ENCODE measurements at places on chromosomes 7 and 10. TPM values are rescaled to one million over a fixed set of nuclear protein-coding genes. Genes with fewer than 3 reads are reported as not detected.
A peak's percentile ranks its signal among the peaks of the same experiment; 100 is the strongest.

DNA sequence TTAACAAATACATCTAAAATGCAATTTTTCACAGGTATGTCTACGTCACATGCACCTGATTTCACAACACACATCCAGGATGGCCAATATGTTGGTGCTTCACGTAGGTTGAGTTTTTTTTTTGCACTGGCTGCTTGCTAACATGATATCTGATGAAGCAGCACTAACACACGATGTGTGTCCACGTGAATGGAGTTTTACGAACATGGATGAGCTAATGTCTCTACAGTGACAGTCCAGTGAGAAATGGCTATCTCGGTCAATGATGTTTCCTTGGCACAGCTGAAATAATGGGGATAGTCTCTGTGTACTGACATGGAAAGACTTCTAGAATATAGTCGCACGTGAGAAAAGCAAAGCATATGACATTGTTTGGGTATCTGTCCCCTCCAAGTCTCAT is 563.9 kb upstream of the ADARB2 start:
- DNase-seq, result no peak

DNA sequence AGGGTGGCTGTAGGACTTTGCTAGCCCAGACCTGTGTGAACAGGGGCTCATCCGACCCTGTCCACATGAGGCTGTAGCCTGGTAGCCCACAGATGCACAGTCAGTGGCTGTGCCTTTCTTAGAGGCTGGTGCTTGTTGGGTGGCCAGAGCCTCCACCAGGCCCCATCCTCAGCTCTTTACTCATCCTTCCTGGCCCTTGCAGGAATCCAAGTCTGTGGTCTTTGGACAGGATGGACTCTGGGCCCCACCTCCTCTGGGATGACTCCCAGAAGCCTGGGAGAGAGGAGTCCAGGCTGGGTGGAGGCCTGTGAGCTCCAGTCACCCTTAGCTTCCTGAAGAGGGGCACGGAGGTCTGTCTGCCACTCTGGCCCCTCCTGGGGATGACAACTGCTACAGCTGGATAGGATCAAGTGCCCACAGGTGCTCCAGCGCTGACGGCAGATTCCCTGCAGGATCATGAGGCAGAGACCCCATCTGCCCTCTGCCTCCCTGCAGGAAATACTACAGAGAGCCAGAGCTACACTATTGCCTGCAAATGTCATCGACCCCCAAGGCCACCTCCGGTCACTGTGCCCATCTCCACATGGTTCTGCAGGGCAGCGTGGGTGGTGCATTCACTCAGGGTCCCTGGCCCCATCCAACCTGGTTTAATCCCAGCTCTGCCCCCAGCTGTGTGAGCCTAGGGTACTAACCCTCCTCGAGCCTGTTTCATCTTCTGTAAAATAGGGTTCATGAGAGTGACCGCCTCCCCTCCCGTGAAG is 114.5 kb downstream of the PTPN20 start:
- no peak for DNase-seq

DNA sequence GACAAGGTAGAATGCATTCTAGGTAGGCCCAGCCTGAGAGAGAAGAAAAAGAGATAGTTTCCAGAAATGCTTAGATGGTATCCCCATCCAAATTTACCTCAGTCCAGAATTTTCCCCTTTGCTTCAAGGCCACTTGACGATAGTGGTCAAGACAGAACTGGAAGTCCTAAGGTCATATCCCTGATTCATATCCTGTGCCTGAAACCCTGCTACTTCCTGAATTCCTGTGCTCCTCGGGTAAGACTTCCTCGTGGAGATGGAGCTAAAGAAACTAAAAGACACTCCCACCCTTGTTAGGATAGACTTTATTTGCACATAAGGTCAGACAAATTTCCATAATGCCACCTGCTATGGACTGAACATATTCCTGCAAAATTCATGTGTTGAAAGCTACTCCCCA is 175.9 kb downstream of the EVX1 start:
- no peak for DNase-seq

DNA sequence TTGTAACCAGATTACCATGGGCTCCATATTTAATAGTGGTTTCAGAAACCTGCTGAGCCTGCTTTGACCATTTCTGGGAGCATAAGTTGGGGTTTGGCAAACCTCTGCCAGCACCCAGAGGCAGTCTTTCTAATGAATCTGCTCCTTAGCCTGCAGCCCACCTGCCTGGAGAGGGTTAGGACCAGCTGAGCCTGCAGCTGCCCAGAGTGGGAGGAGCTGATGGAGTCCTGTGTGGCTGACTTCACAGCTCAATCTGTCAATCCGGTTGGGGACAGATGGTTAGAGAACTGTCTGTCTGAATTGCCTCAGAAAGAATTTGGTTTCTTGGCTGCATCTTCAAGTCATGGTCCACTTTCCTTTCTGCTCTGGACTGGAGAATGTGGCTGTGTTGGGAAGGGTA is 444.6 kb downstream of the NRG3 start:
- no peak for DNase-seq

- DNase-seq, result no peak
These were observed 82.6 kb downstream of the CPEB3 start for GRCh38 chr10:92208157-92208720.

DNA sequence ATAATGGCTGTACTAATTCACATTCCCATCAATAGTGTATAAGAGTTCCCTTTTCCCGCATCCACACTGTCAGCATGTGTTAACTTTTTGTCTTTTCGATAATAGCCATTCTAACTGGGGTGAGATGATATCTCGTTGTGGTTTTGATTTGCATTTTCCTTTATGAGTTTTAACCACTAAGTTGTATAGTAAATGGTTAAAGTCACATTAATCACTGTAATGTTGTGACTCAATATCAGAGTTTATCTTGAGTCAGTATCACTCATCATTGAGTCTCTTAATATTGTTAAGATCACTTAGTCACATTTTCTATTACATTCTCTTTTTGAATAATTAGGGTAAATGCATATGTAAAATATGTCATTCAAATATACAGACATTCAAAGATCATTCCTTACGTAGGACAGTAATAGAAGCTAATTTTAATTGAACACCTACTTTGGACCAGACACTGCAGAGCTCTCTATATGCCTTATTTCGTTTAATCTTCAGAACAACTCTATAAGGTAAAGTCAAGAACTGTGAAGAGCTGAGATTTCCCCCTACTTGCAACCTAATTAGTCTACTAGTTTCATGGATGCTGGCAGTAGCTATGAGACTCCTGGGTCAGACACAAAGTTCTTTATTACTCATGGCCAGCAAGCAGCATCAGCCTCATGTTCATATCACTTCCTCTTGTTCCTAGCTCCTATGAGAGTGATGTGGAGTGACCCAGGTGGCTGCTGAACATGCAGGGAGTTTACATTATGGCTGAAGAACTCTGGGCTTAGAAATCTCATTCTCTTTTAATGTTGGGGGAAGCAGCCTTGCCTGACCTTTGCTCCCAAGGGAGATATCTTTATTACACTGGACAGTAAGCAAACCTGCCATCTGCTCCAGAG is 30.5 kb downstream of the CREB5 start:
- DNase-seq, result peak; percentile 1

- DNase-seq, result no peak
These were observed 207.7 kb upstream of the TEX47 start for GRCh38 chr7:89002981-89003956.

DNA sequence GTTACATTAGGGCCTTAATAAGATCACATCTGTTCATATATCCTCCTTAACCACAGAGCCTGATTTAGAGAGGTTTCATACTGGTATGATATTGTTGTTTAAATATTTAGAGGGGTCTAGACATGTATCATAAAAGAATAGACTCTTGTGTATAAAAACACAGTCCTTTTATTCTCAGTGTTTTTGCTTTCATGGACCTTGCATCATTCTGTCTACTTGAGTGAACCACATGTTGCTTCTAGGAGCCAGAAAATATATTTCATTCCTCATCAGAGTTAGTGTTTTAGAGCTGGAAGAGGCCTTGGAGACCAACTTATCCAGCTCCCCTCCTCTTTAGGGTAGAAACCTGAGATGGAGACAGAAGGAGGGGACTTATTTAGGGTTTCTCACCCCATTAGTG is 312.8 kb downstream of the LRMDA start:
- DNase-seq, result no peak

- no peak for DNase-seq
These were observed 299.8 kb downstream of the KLF6 start for GRCh38 chr10:3485057-3485686.

GRCh38 chr10:131531265-131532190 is 220.0 kb upstream of the TCERG1L start:
- no peak for DNase-seq

GRCh38 chr10:106436123-106436715 is 728.3 kb downstream of the SORCS1 start:
- no peak for DNase-seq

GRCh38 chr7:102073931-102074880 is 212.5 kb upstream of the SH2B2 start:
- DNase-seq, result no peak

DNA sequence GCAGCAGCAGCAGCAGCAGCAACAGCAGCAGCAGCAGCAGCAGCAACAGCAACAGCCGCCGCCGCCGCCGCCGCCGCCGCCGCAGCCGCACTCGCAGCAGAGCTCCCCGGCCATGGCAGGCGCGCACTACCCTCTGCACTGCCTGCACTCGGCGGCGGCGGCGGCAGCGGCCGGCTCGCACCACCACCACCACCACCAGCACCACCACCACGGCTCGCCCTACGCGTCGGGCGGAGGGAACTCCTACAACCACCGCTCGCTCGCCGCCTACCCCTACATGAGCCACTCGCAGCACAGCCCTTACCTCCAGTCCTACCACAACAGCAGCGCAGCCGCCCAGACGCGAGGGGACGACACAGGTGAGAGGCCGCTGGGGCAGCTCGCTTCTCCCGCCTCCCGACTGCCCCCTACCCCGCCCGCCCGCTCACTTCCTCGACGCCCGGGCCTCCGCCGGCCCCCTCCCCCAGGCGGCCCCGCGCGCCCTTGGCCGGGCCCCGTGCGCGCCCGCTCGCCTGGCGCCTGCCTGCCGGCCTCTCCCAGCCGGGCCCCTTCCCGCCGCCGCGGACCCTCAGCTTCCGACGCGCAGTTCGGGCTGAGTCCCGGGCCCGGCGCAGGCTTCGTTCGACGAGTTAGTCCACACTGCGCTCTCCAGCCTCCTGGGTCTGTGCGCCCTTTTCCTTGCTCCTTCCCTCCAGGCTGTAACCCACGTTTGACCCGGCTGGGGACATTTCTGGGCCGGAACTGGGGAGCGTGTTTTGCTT is 882 bp downstream of the DLX6 start:
- peak; percentile 60 for DNase-seq

DNA sequence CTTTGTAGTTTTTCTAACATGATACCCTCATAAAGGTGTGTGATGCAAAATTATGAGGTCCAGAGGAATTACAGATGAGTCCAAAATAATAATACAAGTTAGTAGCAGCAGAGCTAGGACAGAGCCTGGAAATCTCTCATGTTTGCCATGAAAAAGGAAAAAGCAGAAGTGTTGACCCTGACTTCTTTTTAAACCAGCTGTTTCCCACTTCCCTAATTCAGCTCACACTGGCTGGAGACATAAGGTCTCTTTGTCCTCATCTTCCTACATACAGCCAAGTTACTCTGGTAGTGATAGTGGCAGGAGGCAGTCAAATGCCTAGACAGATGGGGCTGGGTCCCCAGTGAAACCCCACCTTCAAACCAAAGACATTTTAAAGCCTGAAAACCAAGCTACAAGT is 269.2 kb downstream of the C7orf25 start:
- no peak for DNase-seq

GRCh38 chr10:132370426-132371340 is 26.3 kb upstream of the PWWP2B start:
- no peak for DNase-seq

DNA sequence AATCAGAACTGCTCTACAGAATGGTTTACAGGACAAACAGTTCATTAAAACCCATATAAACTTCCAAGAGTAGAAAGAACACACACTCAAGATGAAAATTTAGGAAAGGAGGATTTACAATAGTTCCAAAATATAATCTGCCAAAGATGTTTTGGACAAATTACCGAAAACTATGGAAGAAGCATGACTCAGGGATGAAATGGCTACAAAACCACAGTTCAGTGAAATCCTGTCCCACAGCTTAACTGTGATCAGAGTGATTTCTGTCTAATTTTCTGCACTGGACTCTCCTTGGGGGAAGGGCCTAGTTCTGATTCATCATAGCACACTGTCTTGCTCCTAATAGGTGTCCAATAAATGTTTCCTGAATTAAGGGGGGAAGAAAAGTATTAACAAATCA is 82.2 kb downstream of the HIPK2 start:
- DNase-seq, result no peak

DNA sequence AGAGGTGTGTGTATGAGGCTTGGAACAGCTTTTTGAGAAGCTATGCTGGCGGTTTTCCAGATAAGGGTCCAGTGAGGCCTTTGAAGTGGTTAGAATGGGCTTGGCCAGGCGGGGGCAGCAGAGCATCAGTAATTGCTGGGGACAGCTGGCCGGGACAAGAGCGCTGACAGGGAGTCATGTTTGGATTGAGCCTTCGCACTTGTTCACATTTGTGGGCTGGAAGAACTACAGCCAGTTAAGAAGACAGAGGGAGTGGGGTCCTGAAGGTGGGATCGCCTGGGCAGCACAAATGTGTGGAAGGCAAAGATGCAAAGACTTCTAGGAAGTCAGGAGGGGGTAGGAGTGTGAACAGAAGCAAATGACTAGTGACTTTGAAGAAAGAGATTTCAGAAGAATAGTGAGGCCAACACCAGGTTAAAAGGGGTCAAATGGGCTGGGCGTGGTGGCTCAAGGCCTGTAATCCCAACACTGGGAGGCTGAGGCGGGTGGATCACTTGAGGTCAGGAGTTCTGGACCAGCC is 12.7 kb upstream of the SDHAF3 start:
- peak; percentile 73 for DNase-seq

DNA sequence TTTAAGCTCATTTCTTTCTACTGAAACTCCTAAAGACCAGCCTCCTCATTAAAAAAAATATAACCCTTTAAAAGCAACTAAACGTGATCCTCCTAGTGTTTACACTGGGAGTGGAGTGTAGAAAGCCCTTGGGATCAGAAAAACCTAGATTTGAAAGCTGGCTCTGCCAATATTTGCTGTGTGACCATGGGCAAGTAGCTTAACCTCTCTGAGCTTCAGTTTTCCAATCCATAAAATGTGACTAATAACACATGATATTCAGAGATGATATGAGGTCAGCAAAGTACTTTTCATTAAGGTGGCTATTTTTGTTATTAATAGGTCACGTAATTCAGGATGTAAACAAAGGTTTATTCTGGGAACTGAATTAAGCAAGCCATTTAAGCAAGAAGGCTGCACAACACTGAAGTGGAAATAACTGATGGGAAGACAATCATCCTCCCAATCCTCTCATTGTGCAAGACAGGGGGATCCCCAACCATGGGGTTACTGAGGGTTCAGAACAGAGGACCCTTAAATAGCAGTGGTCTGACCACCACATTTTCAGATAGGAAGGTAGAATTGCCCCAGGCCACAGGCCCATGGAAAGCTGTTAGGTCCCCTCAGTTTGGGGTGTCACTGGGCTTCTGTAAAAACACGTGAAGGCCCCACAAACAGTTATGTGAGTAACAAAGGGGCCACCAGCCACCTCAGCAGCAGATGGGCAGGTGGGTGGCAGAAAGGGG is 49.1 kb upstream of the EEPD1 start:
- no peak for DNase-seq

- no peak for DNase-seq
These were observed 90.8 kb downstream of the ARMH3 start for GRCh38 chr10:101965075-101965765.

The SPDYE5 gene
- total RNA-seq, result not detected

The DDIT4 gene
- total RNA-seq, result 1,202 TPM

The IKZF1 gene
- 427 TPM for total RNA-seq

The SLC26A4 gene
- total RNA-seq, result 18.3 TPM

The HKDC1 gene
- total RNA-seq, result 0.62 TPM

The PRKCQ gene
- 49.2 TPM for total RNA-seq

The ZNF467 gene
- 0.37 TPM for total RNA-seq

The PALD1 gene
- 1.1 TPM for total RNA-seq

The RAMP3 gene
- 0.50 TPM for total RNA-seq

The LRRD1 gene
- total RNA-seq, result not detected
